DND-41 (cell line): ENCODE measurements at places on chromosomes 1 and 21.

- no peak overlapping the region for H3K4me3 ChIP-seq
- no peak for DNase-seq
- H3K27me3 ChIP-seq: no peaks in the 10 kb centered on the region
Measured at GRCh38 chr1:8671306-8671917, 146.0 kb downstream of the RERE start.

DNA sequence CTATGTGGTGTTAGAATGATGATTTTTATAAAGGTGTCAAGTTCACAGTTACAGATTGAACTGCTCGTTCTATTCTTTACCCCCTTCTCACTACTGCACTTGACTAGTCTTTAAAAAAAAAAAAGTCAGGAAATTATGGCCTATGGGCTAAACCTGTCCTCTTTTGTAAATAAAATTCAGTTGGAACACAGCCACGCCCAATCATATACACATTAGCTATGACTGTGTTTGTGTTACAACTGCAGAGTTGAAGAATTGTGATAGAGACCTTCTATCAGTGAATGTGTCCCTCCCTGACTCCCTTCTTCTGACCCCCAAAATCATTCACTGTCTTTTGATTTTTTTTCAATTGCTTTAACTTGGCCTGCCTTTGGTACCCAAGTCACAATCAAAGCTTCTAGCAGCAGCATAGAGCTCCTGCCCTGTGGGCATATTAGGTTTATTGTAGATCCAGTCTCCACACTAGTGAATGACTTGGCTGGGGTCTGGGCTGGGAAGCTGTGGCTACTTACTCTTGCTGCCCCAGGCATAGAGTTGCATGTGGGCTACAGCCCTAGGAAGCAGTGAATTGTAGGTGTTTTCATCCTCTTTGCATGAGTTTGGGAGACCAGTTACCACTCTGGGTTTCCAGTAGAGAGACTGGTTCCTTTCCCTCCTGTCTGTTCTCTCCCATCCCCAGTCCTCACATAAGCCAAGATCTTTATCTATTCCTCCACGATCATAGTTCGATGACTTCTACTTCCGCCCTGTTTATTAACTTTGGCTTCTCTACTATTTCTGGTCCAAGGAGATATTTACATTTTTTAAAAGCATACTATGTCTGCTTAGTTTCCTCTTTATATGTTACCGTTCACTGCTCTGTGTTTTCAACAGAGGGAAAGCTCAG lies 249.9 kb downstream of the FMN2 start:
- H3K27me3 ChIP-seq: no peaks in the 10 kb centered on the region
- no peak overlapping the region for H3K27ac ChIP-seq
- H3K4me3 ChIP-seq: no peak overlapping the region
- no peaks in the 10 kb centered on the region for H3K4me1 ChIP-seq

DNA sequence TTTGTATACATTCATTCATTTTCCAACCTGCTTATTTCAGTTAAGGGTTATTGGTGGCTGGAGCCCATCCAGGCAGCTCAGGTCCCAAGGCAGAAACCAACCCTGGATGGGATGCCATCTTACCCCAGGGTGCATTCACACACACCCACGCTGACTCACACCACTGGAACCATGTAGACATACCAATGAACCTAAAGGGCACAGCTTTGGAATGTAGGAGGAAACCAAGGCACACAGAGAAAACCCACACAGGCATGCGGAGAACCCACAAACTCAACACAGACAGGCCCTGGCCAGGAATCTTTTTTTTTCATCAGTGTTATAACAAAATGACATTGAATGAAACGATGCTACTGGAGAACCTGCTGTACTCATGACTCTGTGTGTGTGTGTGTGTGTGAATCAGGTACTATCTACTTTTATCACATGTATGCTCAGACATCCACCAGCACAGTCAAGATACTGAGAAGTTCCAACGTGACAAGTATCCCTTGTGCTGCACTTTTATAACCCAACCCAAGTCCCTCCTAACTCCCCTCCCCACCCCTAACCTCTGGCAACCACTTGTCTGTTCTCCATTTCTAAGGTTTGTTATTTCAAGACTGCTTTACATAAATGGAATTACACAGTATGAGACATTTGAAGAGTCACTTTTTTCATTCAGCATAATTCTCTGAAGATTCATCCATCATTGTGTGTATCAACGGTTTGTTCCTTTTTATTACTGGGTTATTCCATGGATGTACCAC lies 286.8 kb upstream of the PLD5 start:
- no peaks in the 10 kb centered on the region for H3K36me3 ChIP-seq
- H3K27me3 ChIP-seq: no peaks in the 10 kb centered on the region
- no peak overlapping the region for H3K27ac ChIP-seq
- no peaks in the 10 kb centered on the region for H3K4me1 ChIP-seq
- DNase-seq: no peak

DNA sequence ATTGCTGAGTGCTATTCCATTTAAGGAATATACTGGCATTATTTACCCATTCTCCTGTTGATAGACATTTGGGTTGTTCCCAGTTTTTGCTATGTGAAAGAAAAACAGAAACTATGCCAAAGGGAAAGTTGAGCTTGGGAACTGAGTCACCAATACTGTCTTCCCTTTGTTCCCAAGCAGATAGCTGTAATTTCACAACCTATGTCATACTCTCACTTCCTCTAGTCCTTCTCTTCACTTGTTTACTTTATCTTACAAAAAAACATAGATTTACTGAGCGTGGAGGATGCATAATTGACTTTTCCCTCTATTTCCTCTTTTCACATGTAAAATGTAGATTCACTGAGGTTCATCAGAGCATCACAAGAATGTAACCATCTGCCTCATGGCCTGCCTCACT lies 32.4 kb upstream of the PGBD5 start:
- peaks cover 36% of the 10 kb centered on the region for H3K27me3 ChIP-seq
- no peak overlapping the region for H3K4me3 ChIP-seq
- H3K36me3 ChIP-seq: no peaks in the 10 kb centered on the region
- no peak for DNase-seq
- no peaks in the 10 kb centered on the region for H3K4me1 ChIP-seq

DNA sequence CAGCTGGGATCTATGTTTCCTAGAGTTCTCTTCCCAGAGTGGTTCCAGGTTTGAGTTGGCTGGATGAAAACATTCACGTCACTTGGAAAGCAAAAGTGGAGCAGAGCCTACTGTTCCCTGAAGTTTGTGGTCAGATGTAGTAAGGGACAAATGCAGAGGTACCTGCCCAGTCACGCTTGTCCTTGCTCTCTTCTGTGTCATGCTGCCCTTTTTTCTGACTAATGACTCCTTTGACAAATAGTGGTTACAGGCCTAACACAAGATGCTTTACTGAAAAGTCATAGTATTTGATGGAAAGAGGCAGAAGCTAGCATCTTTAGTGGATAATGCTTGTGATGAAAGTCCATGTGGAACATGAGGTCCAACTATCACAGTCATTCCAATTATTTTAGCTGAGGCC lies 881.4 kb upstream of the B3GALT2 start:
- H3K4me1 ChIP-seq: no peaks in the 10 kb centered on the region
- no peak overlapping the region for H3K27ac ChIP-seq
- H3K4me3 ChIP-seq: no peak overlapping the region
- H3K36me3 ChIP-seq: no peaks in the 10 kb centered on the region
- no peaks in the 10 kb centered on the region for H3K27me3 ChIP-seq

- H3K27me3 ChIP-seq: no peaks in the 10 kb centered on the region
- H3K27ac ChIP-seq: no peak overlapping the region
- H3K4me1 ChIP-seq: no peaks in the 10 kb centered on the region
- peaks cover 13% of the 10 kb centered on the region for H3K36me3 ChIP-seq
- DNase-seq: no peak
Measured at GRCh38 chr1:206411321-206411720, 59.0 kb upstream of the IKBKE start.

DNA sequence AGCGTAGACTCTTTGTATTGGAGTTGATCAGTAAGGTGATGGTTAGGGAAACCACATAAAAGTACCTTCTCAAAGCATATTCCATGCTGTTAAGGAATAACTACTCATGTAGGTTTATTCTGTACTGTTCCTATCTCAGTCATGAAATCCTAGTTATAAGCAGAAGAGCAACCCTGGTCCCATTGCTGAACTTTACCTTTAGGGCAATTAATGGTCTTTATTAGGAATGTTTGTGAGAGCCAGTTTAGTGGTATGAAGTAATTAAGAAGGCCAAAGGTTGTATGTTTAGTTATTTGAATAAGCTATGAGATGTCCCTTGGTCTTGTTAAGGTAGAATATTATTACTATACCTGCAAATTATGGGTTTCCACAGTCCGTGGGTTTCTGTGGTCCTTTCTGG lies 44.0 kb downstream of the ACP6 start:
- no peak overlapping the region for H3K27ac ChIP-seq
- no peak overlapping the region for H3K4me3 ChIP-seq
- H3K27me3 ChIP-seq: no peaks in the 10 kb centered on the region

DNA sequence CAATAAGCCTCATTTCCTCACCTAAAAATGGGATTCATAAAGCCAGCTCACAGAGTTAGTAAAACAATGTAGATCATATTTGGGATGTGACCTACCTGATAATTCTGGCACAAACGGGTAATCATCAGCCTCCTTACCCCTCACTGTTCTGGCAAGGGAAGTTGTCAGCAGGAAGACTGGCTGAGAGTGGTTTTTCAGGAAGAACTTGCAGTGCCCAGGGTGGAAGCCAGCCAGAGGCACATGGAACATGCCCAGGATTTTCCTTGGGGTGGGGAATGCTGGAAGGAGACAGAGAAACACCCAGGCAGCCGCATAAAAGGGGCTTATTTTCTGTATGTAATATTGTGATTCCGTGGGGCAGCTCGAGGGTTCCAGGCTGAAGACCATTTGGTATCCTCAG lies 7.7 kb upstream of the SLC5A9 start:
- no peaks in the 10 kb centered on the region for H3K36me3 ChIP-seq
- no peak for DNase-seq
- no peaks in the 10 kb centered on the region for H3K27me3 ChIP-seq
- H3K27ac ChIP-seq: no peak overlapping the region

DNA sequence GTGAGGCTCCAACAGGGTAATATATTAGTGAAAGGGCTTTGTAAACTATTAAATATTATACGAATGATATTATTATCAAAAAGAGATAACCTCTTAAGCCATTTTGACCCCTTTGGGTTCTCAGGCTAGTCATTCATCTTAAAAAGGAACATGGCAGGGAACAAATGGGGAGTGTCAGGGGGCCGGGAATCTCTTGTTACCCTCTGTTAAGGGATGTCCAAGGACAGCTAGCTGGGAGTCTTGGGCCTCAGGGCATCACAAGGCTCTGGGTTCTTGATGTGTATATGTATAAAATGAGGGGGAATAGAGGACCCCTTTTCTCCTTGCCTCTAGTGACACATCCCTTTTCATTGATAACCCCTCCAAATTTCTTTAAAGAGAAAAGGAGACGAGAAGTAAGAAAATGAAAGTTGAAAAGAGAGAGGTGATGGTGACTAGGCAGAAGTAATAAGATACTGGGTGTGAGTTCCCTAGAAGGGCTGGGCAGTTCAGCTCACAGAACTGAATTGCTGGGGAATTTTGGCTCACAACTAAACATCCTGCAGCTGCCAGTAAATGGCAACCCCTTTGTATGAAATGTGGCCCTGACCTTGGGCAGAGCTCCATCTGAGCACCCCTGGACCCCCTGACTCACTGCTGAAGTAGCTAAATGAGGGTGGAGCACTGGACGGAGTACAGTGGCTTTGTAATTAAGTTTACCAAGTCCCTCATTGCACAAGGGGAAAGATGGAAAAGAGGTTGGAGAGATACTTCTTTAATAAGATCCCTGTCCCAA lies 20.0 kb upstream of the ZNF326 start:
- H3K4me1 ChIP-seq: peaks cover 8% of the 10 kb centered on the region
- no peak overlapping the region for H3K27ac ChIP-seq
- DNase-seq: no peak
- no peaks in the 10 kb centered on the region for H3K27me3 ChIP-seq
- H3K4me3 ChIP-seq: no peak overlapping the region

- no peaks in the 10 kb centered on the region for H3K36me3 ChIP-seq
- H3K27ac ChIP-seq: no peak overlapping the region
- H3K27me3 ChIP-seq: no peaks in the 10 kb centered on the region
- H3K4me3 ChIP-seq: no peak overlapping the region
- DNase-seq: no peak
Measured at GRCh38 chr1:213035573-213035972, 15.5 kb upstream of the RPS6KC1 start.

GRCh38 chr1:238466459-238466858 lies 575.7 kb upstream of the ZP4 start:
- H3K36me3 ChIP-seq: no peaks in the 10 kb centered on the region
- no peak for DNase-seq
- H3K27me3 ChIP-seq: no peaks in the 10 kb centered on the region
- H3K4me1 ChIP-seq: no peaks in the 10 kb centered on the region
- no peak overlapping the region for H3K4me3 ChIP-seq

DNA sequence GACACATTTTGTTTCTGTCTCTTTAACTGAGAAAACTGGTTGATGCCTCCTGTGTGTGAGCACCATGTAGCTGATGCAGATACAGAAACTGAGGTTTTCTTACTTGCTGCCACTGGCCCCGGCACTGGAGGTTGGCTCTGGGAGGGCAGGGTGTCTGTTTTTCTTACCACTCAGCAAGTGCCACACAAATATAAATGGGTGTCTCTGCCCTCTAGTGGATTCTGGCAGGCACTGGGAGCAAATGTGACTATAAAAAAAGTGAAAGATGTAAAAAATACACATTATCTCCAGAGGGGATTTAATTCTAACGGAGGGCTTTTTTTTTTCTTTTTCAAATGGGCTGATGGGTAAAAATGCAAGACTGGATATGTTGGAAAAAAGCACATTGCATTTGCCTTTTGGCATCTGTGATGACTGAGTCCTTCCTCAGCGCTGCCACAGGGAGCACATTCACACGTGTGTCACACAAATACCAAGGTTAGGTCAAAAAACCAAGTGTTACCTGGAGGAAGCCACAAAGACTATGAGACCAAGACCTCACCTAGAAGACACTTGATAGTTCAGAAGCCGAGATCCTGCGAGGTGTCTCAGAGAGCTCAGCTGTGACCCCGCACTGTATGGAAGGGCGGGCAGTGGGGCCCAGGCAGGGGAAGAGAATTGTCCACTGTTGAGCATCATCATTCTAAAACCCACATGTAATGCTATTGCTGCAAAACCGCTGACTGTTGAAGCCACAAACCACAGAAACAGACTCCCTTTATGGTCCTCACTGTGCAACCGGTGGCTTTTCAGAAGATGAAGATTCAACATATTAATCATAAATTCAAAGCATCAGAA lies 18.9 kb downstream of the PGBD2 start:
- no peak overlapping the region for H3K4me3 ChIP-seq
- H3K27me3 ChIP-seq: no peaks in the 10 kb centered on the region
- H3K4me1 ChIP-seq: peaks cover 20% of the 10 kb centered on the region
- no peak overlapping the region for H3K27ac ChIP-seq

DNA sequence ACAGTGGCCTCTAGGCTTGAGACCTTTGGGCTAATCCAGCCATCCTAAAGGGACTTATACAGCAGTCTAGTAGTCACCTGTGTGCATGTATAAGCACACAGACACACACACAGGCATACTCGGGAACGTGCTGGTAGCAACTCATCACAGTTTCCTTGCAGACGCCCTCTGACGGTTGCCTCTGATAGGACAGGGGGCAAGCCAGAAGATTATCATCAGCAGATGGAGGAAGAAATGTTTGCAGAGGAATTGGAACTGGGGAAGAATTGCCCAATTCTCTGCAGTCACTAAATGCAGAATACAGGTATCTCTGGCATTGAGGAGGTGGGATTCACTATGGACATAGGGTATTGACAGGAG lies 222.2 kb downstream of the C1orf94 start:
- no peak for DNase-seq
- H3K4me3 ChIP-seq: no peak overlapping the region
- H3K4me1 ChIP-seq: no peaks in the 10 kb centered on the region
- H3K27me3 ChIP-seq: peaks cover 2% of the 10 kb centered on the region
